A549 (cell line): ENCODE measurements at places on chromosomes 7 and 10. TPM values are rescaled to one million over a fixed set of nuclear protein-coding genes. Genes with fewer than 3 reads are reported as not detected.
A peak's percentile ranks its signal among the peaks of the same experiment; 100 is the strongest.

ZNF33A gene
- polyA plus RNA-seq: 11.6 to 15.6 TPM (median 13.5 TPM) in 3 replicates

- DNase-seq: no peak
Measured at GRCh38 chr7:33921216-33921938, 16.0 kb downstream of the BMPER start.

DNA sequence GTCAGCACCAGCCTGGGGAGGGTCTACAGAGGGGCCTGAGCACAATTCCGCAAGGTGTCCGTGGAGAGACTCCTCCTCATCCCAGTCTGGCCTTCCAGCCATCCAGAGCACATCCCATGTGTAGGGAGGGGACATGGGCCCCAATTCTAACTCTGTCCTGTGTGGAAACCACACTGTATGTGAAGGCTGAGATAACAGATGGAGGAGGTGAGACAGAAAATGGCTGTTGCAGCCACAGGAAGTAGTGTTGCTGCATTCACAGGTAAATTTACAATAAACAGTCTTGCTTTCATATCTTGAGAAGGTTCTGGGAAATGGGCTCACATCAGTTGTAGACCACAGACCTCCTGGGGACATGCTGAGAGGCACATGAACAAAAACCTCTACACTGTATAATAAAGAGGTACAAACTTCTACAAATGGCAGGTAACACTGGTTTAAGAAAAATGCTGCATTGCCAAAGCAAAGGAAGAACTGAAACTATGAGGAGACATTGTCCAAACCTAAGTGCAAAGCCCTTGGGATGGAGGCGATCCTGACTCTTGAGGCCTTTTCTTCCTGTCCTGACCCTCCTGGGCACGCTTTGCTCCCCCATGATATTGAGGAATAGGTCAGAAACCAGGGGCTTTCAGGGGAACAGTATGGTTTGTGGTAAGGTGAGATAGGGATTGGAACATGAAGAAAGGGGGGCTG is 21.6 kb upstream of the GIMAP2 start:
- DNase-seq: no peak

GRCh38 chr10:61757525-61758397 is 95.0 kb downstream of the CABCOCO1 start:
- peak; percentile 49 for DNase-seq

DNA sequence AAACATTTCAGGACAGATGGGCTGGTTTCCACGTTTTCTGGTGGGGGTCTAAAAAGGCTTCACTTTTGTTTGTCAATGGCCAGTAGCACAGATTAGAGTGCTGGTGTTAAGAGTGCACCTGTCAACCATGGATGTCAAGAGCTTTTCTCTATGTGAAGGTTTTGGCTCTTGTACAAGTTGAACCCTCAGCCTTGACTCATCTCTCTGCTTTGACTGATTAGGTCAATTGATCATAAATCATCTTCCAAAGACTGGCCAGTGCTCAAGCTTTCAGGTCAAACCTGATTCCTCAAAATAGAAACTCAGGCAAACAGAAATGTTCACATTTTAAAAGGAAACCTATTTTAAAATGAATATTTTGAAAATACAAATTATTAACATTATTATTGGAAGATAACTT is 59.6 kb upstream of the SP4 start:
- no peak for DNase-seq

GRCh38 chr7:111290419-111290818 is 199.5 kb downstream of the LRRN3 start:
- DNase-seq: no peak

GRCh38 chr7:23247603-23248335 is 1.2 kb downstream of the GPNMB start:
- DNase-seq: no peak

CHN2 gene
- polyA plus RNA-seq: not detected in 3 replicates

SPRN gene
- polyA plus RNA-seq: 0.15 to 0.18 TPM (median 0.16 TPM) in 3 replicates

ST8SIA6 gene
- polyA plus RNA-seq: 0.09 to 0.25 TPM (median 0.20 TPM) in 3 replicates

STK17A gene
- polyA plus RNA-seq: 40.4 to 47.5 TPM (median 45.6 TPM) in 3 replicates

DNA sequence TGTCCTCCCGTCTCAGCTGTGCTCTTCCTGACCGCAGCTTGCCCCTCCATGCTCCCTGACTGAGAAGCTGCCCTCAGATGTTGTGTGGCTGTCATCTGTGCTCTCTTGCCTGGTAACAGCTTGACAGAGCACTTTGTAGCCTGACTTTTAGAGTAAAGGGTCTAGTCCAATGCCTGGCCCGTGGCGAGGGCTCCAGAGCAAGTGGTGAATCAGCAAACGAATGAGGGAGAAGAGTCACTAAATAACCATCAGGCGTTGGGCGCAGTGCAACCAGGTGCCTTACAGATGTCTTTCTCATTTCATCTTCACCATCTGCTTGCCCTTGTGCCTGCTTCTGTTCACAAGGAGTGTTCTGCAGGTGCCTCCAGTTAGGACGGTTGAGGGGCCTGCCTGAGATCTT is 45.6 kb downstream of the MKI67 start:
- DNase-seq: no peak

DNA sequence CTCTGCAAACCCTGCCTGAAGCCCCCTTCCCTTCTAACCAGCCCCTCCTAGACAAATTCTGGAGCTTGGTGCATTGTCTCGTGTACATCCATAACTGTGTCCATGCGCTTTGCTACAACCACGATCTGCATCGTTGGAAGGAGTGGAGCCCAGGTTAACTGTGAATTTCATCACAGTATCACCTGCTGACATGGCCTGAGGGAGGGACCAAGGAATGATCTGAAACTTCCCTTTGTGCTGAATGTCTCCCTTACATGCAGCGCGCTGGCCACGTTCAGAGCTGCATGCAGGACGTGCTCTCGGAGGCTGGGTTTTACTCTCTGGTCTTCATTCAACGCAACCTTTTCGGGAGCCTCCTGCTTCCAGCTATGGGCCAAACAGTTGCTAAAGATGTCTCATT is 222.3 kb downstream of the CUX1 start:
- no peak for DNase-seq

GRCh38 chr10:86368046-86368445 is 1.5 kb upstream of the GRID1 start:
- no peak for DNase-seq

DNA sequence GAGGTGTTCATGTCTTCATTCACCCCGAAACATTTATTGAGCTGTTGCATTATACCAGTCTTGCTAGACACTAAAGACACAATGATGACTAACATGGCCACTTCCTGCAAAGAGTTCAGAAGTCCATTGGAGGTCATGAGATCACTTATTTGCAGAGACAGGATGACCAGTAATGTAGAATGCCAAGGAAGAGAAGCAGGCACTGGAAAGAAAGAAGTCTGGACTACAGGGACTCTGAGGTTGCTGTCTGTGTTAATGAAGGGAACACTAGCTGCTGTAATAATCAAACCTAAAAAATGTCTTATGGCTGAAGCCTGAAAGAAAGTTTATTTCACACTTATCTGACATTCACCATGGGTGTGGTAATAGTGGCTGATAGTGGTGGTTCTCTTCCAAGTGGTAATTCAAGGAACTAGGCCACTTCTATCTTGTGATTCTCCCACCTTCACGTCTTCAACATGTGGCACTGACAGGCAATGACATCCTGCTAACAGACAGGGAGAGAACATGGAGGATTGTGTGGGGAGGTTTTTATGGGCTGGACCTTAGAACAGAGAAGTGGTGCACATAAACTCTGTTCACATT is 89.2 kb upstream of the MKLN1 start:
- DNase-seq: peak; percentile 87

GRCh38 chr10:76432016-76433012 is 1000.9 kb downstream of the LRMDA start:
- DNase-seq: no peak

- no peak for DNase-seq
Measured at GRCh38 chr7:3928727-3929515, 627.9 kb downstream of the SDK1 start.

LRRC61 gene
- polyA plus RNA-seq: 0.10 to 0.47 TPM (median 0.19 TPM) in 3 replicates

DNA sequence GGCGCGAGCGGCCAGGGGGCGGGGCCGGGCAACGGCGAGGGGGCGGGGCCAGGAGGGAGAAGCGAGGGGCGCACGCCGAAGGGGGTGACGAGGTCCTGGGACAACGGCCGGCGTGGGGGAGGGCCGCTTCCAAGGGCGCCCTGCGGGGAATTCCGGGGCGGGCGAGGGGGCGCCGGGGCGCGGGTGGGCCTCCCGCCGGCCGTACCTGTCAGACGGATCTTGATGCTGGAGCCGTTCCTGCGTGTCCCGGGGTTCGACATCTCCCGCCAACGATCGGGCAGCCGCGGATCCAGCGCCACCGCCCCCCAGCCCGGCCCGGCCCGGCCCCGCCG is 421 bp downstream of the SMURF1 start:
- DNase-seq: no peak

GHRHR gene
- polyA plus RNA-seq: not detected in 3 replicates

GRCh38 chr10:71804077-71804476 is 30.8 kb upstream of the VSIR start:
- no peak for DNase-seq

- DNase-seq: no peak
Measured at GRCh38 chr10:110947061-110947595, 27.7 kb downstream of the SHOC2 start.

DNA sequence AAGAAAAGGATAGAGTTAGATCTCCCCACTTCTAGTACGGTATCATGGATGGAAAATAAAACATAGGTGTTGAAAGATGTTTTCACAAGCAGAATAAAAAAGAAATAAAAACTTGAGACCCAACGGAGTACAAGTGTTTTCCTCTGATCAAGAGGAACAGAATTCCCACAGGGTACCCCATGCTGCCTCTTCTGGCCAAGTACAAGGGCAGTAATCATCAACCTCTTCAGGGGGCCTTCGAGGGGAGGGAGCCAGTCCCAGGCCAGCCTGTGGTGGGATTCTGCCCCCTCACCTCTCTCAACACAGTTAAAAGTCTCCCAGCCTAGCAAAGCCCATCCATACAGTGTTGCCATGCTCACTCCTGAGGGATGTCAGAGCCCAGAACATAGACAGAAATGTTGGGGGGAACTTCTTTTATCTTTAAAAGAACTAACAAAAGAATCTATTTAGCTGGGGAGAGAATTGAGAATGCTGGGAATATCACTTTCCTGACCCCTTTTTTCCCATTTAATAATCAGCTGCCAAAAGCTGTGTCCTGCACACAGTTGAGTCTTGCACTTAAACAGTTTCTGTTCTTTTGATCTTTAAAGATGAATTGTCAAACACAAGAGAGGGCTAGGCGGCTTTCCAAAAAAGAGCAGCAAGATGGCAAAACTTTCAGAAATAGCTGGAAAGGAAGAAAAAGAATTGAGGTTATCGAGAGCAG is 101.7 kb downstream of the PTN start:
- DNase-seq: no peak

STRA8 gene
- not detected in 3 replicates for polyA plus RNA-seq

DNA sequence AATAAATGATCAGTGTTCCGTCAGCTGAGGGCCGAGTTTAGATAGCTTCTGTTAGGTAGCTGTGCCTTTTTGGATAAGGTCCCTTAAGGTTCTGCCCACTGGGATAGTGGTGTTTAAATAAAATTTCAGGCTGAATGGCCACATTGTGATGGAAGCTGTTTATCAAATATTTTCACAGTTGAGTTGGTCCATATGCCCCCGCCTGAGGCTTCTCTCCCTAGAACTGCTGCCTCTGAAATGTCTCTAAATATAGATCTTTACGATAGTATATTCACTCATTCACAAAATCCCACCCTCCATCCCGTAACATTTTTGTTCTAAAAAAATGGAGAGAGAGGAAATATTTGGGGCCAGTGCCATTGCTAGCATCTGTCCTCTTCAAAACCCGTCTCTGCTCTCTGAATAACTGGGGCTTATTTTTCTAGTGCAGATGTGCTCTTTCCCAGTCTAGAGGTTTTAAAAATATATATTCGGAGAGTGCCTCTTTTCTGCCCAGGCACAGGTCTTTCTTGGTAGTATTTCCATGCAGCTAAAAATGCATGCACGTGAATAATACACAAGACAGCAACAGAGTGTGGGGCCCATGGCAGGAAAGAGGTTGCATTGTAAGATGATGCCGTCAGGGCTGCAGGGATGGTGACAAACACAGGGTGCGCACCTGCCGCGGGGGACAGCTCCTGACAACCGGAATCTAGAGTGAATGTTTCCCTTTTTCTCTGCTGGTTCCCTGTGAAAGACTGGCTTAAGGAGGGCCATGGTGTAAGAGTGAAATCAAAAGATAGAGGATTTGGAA is 105.4 kb upstream of the BTBD16 start:
- no peak for DNase-seq

- DNase-seq: no peak
Measured at GRCh38 chr7:46696741-46697140, 775.7 kb upstream of the IGFBP3 start.

DNA sequence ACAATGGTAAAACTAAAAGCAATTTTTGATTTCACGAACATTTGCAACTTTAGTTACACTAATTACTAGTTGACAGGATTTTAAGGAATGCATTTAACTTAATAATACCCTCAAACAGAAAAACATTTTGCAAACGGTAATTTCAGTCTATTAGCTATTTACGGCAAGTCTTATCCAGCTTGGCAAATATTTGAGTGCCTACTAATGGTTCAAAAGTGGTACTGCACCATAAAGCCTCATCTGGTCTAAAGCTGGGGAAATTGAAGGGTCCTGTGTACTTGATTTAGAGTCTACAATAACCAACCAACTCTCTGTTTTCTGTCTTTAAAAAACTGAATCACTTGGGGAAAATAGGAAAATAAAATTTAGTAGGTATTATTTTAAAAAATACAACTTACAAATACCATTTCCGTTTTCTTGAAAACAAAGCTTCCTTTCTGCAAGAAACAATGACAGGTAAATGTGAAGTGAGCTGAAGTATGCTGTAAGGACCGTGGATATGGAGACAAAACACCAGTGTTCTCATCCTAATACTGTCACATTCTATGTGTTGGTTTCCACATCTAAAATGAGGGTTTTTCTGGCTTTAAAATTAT is 142.3 kb downstream of the VPS50 start:
- peak; percentile 45 for DNase-seq

DNA sequence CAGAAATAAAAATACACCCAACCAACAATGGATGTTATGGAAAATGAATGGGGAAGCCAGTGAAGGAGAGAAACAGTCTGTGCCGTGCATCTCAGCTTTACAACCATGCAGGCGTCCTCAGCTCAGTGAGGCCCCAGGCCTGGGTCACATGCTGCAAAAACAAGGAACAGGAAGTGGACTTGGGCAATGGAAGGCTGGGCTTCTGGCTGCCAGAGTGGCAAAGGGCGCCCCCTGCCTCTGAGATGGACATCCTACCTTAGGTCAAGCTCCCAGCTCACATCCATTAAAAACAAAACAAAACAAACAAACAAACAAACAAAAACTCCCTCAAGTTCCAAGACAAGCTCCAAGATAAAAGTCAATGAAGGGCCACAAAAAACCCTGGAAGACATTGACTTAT is 54.7 kb upstream of the AFAP1L2 start:
- DNase-seq: peak; percentile 40

CACNA2D1 gene
- 15.2 to 19.7 TPM (median 18.0 TPM) in 3 replicates for polyA plus RNA-seq

GRCh38 chr10:47042199-47042473 is 130.9 kb downstream of the PTPN20 start:
- no peak for DNase-seq
